ENCODE measurements at places on chromosomes 7 and 10.

DNA sequence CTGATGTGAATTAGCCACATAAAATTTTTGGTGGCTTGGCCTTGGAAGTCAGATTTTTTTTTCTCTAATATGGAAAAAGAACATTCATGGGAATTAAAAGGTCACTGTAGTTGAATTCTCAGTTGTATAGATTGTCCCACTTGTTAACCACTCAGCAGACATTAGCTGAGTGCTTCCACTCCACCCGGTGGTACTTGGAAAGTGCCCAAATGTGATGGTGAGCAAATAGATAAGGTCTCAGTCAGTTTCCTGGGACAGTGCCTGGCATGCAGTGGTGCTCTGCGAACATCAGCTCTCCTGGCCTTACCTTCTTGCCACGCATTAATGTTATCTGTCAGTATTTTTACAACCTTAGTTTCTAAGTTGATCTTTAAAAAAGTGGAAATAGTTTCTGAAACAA, 1.4 kb downstream of the ATP5F1C start:
- no peak for DNase-seq

DNA sequence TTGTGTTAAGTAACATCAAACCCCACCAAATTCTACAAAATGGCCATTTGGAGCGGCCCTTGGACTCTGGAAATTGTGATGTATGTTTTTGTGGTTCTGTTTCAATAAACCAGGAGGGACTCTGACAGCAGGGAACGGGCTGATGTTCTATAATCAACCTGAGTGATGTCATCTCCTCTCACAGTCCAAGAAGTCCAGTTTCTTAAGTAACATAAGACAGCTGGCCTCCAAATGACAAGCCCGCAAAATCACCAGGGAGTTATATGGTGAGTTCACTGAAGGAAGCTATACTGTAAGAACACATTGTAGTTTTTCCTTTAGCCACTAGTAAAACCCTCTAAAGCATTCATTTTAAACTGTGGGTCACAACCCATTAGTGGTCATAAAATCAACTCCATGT, 34.0 kb downstream of the GOT1 start:
- DNase-seq, result no peak

GRCh38 chr7:47000561-47000960, 581.4 kb downstream of the TNS3 start:
- DNase-seq, result no peak

DNA sequence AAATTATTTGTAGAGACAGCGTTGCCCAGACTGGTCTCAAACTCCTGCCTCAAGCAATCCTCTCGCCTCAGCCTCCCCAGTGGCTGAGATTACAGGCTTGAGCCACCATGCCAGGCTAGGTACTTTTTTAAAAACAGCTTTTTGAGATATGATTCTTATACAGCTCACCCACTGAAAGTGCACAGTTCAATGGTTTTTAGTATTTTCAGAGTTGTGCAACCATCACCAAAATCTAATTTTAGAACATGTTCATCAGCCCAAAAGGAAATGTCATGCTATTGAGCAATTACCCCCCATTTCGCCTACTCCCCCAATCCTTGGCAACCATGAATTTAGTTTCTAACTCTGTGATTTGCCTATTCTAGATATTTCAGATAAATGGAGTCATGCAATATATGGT, 73.7 kb downstream of the EVX1 start:
- DNase-seq, result no peak

DNA sequence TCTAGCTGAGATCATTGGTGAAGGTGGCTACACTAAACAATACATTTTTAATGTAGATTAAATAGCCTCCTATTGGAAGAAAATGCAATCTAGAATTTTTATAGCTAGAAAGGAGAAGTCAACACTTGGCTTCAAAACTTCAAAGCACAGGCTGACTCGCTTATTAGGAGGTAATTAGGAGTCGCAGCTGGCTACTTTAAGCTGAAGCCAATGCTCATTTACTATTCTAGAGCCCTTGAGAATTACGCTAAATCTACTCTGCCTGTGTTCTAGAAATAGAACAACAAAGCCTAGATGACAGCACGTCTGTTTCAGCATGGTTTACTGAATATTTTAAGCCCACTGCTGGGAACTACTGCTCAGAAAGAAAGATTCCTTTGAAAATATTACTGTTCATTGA, 101.6 kb upstream of the EEPD1 start:
- DNase-seq, result no peak

DNA sequence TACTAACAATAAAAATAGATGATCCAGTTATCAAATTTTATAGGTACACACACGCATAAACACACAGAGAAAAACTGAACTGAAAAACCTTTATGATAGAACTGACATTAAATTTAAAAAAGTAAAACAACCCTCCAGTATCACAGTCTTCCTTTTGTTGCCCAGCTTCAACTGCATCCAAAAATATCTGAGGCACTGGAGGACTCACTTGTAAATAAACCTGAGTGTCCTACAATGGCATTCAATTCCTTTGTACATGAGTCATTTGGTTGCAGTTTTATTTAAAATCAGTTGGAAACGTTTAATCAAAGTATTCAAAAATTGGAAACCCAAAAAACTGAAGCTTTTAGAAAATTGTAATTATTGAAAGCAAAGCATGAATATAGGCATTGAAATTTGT, 265.2 kb upstream of the CSTF2T start:
- DNase-seq, result no peak

- no peak for DNase-seq
Measured at GRCh38 chr7:43341132-43341531, 228.7 kb downstream of the HECW1 start.

DNA sequence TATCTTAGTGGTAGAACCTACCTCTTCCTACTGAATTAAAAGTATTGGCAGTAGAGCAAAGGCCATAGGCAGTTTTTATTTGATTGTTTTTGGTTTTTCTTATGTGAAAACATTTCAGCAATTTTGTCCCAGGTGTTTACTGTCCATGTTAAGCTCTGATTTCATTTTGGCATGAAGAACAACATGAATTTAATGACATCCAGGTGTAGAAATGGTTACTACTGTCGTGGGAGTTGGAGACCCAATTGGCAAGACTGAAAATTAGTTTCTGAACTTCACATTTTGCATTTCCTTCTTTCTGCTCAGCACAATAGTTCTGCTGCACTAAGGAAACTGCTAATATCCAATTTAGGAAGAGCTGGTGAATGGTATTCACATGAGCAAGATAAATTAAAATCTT, 38.0 kb upstream of the TMEM196 start:
- no peak for DNase-seq

- no peak for DNase-seq
Measured at GRCh38 chr10:122713091-122713885, 13.6 kb upstream of the C10orf120 start.

DNA sequence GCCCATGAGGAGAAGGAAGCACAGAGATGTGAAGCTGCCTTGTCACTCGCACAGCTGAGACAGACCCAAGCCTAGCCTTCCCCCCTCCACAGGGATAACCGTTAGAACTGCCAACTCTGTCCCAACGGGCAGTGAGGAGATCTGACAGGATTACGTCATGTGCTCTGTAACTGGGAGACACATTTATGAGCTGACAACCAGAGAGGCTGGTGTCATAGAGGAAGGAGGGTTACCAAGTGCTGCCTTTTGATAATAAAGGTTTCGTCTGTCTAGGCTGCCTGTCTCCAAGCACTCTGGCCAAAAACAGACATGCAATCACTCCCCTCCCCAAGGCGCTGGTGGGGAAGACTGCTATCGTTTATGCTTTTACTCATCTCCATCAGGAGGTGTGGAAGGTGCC, 165.9 kb downstream of the PLXNA4 start:
- DNase-seq, result no peak

DNA sequence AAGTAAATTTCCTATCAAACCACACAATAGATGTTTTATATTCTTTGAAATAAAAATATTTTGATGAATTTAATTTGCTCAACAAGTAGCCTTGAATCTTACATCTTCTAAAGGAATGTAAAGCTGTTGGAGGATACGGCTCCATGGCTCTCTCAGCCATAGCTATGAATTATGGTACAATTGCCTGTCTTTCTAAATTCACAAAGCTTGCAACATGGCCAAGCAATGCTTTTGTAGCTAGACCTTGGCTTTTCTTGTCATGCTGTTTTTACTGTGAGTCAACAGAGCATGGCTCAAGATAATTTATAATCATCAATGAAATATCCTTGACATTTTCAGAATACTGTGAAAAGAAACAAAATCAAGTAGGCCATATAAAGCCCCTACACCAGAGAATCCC, 286.7 kb downstream of the CACNA2D1 start:
- no peak for DNase-seq

- DNase-seq, result no peak
Measured at GRCh38 chr10:91551856-91552255, 81.0 kb downstream of the PPP1R3C start.

DNA sequence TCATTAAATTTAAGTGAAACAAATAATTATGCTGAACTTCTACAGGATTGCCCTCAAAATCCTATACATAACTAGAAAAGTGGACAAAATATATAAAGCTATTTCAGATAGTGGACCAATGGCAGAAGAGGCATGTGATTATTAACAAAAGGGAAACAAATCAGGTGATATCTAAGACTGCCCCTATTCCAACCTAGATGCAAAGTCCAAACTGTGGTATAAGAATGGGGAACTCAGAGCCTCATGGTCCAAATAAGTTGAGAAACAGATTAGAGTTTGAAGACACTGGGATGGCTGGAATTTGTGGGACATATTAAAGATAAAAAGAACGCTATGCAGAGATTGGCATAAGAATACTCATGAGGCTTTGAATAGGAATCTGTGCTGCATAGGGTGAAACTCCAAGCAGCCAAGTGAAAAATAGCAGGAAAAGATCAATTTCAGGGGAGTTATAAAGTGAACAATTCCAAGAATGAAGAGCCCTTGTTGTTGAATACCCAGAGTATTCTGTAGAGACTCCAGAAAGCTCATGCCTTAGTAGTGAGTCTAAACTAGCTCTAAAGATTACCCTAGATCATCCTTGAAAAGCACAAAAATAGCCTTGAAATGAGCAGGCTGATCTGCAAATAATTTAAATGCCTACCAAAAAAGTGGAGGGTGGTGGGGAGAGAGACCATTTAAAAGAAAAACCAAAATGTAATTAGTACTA, 152.4 kb downstream of the IMMP2L start:
- no peak for DNase-seq

GRCh38 chr10:4067531-4067930, 282.5 kb upstream of the KLF6 start:
- no peak for DNase-seq

All from NCI-H2227 treated with DMSO at 0.1 percent for 48 hours (cell line).